Activated naive CD8-positive, alpha-beta T cell treated with anti-CD3 and anti-CD28 coated beads, Interleukin-2, amount 50 U/mL, for 16 hours (primary cell): ENCODE measurements at places on chromosomes 1 and 21.
A peak's percentile ranks its signal among the peaks of the same experiment; 100 is the strongest.

DNA sequence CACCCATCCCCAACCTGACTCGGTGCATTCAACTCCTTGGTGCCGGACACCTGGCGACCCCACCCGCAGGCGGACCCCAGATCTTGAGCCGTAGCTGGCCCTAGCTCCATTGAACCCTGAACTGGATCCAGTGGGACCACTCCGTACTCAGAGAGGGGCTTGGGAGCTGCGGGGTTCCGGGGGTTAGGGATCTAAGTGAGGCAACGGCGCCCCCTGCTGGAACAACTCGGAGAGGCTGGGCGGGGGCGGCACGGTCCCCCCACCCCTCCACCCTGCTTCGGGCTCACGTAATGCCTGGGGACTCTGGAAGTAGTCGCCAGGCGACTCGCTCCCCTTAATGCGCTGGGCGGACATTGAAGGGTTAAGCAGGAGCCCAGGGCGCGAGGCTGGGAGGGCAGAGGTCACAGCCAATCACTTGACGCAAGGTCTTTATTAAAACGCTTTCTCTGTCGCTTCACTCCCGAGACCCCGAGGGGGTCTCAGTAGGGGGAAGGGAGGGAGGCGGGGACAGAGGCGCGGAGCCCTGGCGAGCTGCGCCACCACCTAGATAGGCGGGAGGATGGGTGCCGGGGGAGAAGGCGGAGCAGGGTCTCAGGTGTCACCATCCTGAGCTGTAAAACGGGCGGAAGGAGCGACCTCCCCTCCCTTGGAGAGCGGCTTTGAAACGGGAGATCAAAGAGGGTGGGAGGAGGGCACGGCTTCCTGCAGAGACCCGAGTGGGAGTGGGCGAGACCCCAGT, 704 bp upstream of the CRABP2 start:
- peak; percentile 48 for DNase-seq

- DNase-seq, result no peak
These were observed 22.6 kb downstream of the MIS18A start for GRCh38 chr21:32256251-32256650.

GRCh38 chr1:69643266-69643665, 75.5 kb downstream of the LRRC7 start:
- no peak for DNase-seq

GRCh38 chr1:110114784-110115183, 2.5 kb downstream of the UBL4B start:
- DNase-seq, result no peak

GRCh38 chr1:174942547-174943255, 57.0 kb upstream of the CACYBP start:
- DNase-seq, result no peak

GRCh38 chr1:36400825-36401601, 3.3 kb upstream of the LSM10 start:
- DNase-seq, result no peak

DNA sequence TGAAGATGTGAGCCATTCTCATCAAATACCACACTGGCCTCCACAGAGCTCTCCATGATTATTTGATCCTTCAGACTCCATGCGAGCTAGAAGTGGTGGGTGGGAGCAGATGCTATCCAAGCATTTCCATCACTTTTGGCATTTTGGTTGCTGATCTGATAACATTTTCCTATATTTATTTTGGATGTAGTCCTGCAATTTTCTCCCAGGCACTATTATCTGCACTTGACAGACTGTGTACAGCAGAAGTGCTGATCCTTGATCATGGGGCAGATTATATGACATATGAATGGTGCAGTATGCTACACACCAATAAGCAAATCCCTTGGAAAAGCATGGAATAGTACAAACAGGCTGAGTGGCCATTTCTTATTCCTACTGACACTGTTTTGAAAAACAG, 167.6 kb upstream of the LRRC7 start:
- no peak for DNase-seq

- no peak for DNase-seq
These were observed 24.6 kb downstream of the RPS6KA1 start for GRCh38 chr1:26553942-26554682.

- no peak for DNase-seq
These were observed 80.0 kb downstream of the NDUFS5 start for GRCh38 chr1:39105841-39106765.

DNA sequence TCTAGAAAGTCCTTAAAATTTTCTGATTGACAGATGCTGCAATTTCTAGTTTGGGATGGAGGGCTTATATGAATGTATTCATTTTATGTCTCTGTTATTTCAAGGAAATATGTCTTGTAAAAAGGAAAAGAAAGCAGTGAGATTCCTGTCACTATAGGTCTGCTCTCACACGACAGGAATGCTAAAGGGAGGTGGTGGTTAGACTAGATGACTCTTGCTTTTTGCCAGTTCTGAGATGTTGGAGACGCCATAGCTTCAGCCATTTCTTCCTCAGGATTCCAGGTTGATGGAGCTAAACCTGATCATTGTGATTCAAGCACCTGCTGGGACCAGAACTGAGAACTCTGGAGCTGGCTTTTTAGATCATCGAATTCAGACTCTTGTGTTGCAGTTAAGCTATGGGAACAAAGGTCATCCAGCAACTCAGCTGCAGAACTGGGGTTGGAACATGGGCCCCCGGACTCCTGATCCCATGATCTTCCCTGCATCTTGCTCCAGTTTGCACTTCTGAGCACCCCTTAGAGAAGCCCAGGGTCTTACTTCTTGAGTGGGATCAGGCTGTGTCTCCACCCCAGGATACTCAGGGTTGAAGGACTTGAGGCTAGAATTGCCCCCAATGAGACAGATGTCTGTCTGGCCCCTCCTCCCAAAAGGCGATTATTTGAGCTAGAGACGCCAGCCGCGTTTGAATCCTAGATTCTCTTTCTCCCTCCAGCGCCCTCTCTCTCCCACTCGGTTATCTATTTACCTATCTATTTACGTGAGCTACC, 46.7 kb upstream of the FOXO6 start:
- no peak for DNase-seq

DNA sequence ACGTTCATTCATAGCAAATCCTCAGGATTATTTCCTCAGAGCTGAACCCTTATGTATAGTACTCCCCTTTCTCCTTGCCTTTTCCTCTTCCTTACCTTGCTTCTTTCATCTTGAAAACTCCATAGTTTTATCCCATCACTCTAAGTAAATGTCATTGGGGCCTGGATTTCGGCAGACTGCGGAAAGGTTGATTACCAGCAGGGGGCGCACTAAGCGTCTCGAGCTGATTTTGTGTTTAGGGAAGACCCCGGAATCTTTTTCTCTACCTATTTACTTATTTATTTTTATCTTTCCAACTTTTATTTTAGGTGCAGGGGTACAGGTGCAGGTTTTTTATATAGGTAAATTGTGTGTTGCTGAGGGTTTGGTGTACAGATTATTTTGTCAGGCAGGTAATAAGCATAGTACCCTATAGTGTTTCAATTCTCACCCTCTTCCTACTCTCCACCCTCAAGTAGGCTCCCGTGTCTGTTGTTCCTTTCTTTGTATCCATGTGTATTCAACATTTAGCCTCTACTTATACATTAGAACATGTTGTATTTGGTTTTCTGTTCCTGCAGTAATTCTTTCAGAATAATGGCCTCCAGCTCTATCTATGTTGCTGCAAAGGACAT, 11.4 kb upstream of the MTARC1 start:
- DNase-seq, result no peak

DNA sequence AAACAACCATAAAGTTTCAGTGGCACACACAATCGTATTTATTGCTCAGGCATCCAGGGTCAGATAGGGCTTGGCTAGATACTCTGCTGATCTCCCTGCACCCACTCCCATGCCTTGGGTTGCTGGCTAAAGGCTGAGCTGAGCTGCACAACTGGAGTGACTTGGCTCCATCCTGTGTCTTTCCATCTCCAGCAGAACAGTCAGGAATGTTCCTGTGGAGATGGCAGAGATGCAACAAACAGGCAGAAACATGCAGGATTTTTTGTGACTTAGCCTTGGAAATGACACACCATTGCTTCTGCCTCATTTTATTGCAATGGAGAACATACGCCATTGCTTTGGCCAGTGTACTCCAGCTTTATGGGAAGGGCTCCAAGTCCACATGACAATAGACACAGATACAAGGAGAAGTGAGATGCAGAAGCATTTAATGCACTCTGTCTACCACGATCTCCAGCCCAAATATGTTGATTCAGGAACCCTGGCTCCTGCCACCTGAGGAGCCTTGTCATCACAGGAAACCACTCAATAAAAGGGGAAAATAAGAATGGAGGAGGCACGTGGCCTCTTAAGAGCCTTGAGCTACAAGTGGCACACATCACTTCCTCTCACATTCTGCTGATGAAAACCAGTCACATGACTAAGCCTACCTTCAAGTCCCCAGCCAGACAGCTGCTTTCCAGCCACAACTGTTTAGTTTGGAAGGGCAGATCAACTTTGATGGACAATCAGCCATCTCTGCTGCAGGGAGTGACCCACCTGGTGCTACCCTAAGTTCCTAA, 10.1 kb upstream of the GUCA2B start:
- DNase-seq, result no peak

- DNase-seq, result no peak
These were observed 14.9 kb downstream of the UTP11 start for GRCh38 chr1:38027201-38028104.

DNA sequence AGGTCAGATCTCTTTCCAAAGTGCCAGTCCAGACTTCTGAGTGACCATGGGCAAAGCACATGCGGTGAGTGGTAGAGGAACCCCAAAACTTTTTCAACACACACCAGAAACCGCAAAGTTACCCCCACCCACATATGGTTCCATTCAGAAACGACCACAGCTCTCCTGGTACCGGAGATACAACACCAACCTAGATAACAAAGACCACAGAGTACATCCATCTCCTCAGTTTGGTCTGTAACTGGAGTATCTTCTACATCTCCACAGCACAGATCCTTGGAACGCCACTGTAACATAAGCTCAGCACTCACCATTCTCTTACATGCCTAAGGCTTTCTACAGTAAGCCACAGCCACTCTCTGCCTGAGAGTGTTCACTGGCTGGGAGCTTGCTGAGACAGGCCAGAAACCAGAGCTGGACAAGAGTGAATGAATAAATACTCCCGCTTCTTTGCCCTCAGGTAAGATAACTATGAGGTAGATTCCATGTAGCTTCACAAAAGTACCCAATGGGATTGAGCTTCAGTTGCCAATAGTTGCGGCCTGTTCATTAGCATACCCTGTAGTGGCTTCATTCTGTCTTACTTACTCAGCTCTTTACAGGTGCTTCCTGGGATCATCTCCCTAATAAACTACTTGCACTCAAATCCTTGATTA, 81.8 kb downstream of the SMYD3 start:
- no peak for DNase-seq

GRCh38 chr1:175788586-175789252, 45.3 kb upstream of the TNR start:
- DNase-seq, result no peak

DNA sequence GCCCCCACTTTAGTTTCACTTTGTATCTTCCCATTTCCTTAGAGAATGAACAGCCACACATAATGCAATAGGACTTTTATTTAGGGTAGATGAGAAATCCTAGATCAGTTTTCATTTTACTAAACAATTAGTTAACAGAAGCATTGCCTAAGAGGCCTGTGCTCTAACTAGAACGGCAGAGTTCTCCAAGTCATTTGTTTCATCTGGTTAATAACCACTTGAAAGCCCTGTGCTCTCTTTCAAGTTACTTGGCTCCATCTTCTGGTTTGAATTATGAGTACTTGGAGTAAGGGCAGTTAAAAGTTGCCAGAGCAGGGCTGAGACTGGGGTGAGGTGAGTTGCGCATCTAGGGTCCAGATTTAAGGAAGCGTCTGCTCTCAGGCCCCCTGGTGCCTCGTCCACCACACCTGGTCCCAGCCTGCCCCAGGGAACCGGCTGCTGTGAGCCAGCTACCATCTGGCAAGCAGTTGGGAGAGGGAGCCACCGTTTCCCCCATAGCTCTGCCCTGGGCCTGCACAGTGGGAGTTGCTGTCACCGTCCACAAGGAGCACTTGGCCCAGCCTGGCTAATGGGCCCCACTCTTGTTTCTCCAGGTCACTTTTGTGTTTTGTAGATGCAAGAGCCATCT, 18.1 kb upstream of the SLC44A3 start:
- no peak for DNase-seq

- DNase-seq, result no peak
These were observed 66.3 kb upstream of the DIRAS3 start for GRCh38 chr1:68116643-68117235.

DNA sequence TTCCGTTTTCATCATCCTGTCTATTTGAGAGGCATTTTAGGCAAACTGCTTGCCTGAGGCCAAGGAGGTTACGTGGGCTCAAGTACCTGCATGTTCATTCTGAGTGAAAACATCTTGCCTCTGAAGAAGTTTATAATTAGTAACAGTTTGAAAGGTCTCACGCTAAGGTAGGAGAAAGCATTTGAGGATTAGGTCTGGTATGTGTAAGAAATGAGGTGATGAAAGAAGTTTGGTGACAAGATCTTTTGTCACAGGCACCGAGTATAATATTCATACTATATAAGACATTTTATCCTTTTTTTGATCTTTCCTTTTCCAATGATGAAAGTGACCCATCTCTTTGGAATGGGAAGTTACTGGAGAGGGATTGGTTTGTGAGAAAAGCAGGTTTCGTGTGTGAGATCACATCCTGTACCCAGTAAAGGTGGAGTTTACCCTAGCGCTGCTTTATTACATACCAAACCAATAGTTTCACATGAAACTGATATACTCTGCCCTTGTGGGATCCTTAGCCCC, 98.7 kb upstream of the PDC start:
- DNase-seq, result no peak

DNA sequence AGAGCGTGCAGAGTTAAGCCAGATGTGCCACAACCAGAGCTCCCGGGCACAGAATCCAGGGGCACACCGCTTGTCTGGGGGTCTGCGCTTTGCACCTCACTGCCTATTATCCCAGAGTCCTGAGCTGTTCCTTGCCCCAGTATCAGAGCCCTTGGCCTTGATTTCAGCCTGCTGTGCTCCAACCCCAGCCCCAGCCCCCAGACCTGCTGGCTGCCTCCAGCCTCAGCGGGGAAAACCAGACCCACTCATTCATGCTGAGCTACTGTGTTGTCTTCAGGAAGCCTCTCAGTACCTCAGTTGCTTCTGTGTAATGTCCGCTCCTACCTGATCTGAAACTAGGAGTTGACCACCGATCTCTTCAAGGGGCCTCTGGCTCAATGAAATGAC, 1.1 kb downstream of the IKBKE start:
- DNase-seq, result no peak

- no peak for DNase-seq
These were observed 24.6 kb upstream of the ENAH start for GRCh38 chr1:225677350-225678124.
